IMR-90 (cell line): ENCODE measurements at places on chromosomes 5 and 9. TPM values are rescaled to one million over a fixed set of nuclear protein-coding genes. Genes with fewer than 3 reads are reported as not detected.

PCDHGB2 gene
- total RNA-seq, result 2.8 and 3.0 TPM in 2 replicates

DNA sequence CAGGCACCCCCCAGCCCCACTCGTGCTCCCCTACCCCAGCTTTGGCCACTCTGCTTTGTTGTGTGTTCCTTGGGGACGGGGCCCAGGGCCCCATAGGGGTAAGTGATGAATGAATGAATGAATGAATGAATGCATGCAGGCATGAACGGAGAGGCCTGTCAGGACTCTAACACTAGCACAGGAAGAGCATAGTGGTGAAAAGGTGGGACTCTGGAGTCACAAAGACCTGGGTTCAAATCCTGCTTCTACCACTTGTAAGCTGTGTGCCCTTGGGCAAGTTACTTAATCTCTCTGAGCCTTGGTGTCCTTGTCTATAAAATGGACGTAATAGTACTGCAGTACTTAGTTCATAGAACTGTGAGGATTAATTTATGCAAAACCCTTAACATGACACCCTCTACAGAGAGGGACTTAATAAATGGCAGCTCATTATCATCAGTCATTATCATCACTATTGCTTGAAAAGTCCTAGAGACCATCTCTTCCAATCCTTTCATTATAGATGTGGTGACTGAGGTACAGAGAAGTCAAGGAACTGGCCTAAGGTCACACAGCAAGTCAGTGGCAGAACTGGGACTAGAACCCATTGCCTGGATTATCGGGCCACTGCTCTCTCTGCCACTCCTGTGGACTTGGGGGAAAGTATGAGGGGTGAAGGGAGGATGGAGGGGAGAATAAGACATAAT lies 13.2 kb downstream of the ORM2 start:
- DNase-seq, result no peak

GRCh38 chr9:127277099-127277498 lies 12.5 kb downstream of the GARNL3 start:
- DNase-seq, result no peak

DNA sequence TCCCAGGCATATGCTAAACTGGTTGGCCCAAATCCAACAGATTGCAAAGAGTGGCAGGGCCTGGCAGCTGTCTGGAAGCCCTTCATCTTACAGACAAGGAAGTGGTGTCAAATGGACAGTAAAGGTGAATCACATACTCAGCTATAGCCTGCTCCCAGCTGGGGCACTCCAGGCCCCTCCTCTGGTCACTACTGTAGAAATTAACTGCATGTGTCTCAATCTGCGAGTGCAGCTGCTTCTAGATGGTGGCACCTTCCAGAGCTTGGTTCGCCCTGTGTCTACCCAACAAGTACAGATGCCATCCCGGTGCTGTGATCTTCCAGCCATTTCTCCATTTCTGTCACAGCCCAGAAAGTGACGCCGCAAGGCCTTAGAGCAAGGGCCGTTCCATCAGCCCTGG lies 50.2 kb downstream of the OTULIN start:
- DNase-seq, result no peak

DNA sequence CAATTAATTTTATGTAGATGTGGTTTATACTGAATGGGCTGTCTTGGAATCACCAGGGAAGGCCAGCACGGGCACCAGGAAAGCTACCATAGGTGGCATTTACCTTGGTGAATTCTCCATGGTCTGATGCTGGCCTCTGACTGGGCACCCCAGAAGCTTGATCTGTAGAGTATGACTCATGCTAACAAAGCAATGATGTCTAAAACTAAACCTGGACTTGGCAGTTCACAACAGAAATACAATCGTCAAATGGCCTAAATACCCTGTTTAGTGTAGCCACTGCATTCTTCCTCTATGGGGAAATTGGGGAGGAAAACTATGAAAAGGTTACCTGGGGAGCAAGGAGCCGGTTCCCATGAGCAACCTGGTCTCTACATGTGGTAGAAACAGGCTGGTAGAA lies 98.0 kb downstream of the ATPSCKMT start:
- peak; percentile 9 for DNase-seq

DNA sequence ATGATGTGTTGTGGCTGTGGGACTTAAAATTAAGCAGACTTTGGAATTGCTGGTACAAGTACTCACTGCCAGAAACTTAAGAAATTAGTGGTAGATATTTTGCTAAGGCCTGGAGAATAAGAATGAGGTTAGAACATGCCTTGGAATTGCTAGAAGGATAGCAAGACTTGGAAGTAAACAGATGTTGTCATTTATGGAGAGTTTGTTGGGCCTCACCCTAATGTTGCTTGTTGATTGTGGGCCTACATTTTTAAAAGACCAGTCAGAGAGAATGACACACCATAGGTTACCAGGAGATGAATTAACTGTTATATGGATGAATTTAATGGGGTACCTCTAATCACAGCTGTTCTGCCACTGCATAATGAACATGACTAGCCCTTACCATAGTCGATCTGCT lies 120.1 kb upstream of the GAS1 start:
- no peak for DNase-seq

HCN1 gene
- not detected in 2 replicates for total RNA-seq

DNA sequence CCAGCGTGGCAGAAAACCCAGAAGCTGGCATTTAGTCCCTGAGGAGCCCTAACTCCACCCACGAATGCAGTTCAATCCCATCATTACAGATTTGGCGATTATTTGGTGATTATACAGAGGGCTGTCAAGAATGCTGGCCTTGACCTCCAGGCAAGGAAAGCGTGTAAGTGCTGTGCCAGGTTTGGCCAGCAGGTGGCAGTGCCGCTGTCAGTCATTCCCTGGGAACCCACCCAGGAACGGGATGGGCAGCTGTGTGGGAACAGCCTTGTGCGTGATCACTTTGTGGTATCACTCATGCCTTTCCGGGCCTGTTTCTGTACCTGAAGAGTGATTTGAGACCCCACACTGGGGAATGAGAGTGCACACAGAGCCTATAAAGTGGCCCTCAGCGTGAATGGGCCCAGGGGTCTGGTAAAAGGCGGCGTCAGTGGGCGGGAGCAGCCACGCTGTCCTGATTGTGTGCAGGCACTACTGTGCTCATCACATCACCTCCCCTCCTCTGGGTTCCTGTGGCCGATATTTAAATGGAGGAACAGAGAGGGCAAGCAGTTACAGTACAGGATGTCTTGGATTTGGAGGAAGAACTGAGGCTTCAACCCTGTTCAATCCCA lies 215.6 kb downstream of the ROR2 start:
- DNase-seq, result peak; percentile 58

GRCh38 chr9:135694414-135694813 lies 4.9 kb downstream of the SOHLH1 start:
- DNase-seq, result no peak

SLC25A2 gene
- 0.28 TPM in 1 of 2 replicates, not detected in the other for total RNA-seq

- no peak for DNase-seq
Measured at GRCh38 chr9:98099898-98100297, 19.1 kb downstream of the TRIM14 start.
